ENCODE measurements at places on chromosomes 3 and 15.
A peak's percentile ranks its signal among the peaks of the same experiment; 100 is the strongest.

GRCh38 chr15:43903864-43904290 lies 77.1 kb downstream of the WDR76 start:
- DNase-seq = peak; percentile 77

- no peak for DNase-seq
Observed at GRCh38 chr3:113096188-113096892, 105.6 kb downstream of the GTPBP8 start.

- DNase-seq = no peak
Observed at GRCh38 chr15:98730860-98731711, 82.7 kb downstream of the IGF1R start.

DNA sequence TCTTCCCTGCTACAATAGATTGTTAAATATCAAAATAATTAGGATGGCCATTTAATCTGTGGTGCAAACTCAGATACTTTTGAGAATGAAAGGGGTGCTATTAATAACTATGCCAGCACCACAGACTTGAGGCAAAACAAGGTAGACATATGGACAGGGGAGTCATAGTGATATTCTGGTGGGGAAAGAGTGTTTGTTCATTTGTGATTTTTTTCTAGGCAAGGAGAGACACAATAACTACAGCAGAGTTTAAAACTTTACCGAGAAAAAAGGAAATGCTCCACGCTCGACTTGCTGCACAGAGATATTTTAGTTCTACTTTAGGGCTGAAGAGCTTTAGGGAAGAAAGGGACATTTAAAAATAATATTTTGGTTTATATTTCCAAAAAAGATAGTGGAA lies 611.2 kb upstream of the GRM7 start:
- DNase-seq = no peak

- no peak for DNase-seq
Observed at GRCh38 chr3:46236294-46237054, 5.8 kb upstream of the CCR3 start.

GRCh38 chr3:115211810-115212492 lies 64.9 kb upstream of the ZBTB20 start:
- DNase-seq = no peak

GRCh38 chr3:58044691-58045483 lies 36.7 kb downstream of the FLNB start:
- no peak for DNase-seq

DNA sequence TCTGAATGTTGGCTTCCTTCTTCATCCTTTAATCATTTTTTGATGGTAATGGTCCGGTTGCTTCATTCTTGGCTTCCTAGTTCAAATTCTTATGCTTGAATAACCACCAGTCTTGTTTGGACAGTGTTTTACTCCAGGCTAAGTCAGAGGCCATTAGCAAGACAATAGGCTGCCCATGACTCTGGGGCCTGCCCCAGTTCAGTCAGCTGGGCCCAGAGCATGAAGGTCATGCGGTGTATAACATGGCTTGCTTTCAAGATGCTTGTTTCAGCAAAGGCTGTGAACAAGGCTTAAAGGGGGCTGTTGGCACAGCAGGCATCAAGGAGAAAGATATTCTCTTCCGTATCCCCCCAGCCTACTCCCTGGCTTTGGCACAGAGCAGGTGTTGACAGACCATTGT lies 13.7 kb downstream of the TM4SF18 start:
- no peak for DNase-seq

DNA sequence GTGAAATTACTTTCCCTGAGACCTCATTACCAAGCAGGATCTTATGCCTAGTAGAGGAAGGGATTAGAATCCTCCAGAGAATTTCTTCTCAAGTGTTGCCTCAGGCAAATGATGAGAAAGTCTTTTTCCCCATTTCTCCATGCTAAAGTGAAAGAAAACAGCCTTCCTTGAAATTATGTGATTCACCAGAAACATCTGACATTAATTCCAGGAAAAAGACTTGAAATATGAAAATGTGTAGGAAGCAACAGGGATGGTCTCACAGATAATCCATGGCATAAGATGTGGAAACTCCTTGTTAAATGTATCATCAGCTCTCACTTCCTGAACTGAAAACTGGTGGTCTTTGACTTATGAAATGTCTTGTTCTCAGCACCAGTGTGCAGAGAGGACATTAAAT lies 17.9 kb upstream of the ABI3BP start:
- no peak for DNase-seq

- DNase-seq = peak; percentile 10
Observed at GRCh38 chr3:133459400-133459799, 59.5 kb downstream of the BFSP2 start.

GRCh38 chr3:43080726-43081568 lies 24.9 kb downstream of the POMGNT2 start:
- DNase-seq = no peak

DNA sequence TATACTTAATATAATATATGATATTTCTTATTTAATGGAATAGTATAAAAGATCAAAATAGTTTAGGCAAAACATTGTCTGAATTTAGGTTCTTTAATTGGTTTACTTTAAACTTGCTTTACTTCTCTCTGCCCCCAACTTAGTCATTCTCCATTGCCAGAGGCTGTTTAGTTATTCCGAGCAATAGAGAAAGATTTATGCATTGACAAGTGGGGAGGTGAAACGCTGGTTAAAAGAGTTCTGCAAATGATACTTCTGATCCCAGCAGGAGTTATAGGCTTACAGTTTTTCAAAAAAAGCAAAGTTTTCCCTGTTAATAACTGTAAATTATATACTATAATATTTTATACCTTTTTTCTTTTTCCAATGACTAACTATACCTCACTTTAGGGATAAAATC lies 145.4 kb downstream of the EPHA3 start:
- no peak for DNase-seq

DNA sequence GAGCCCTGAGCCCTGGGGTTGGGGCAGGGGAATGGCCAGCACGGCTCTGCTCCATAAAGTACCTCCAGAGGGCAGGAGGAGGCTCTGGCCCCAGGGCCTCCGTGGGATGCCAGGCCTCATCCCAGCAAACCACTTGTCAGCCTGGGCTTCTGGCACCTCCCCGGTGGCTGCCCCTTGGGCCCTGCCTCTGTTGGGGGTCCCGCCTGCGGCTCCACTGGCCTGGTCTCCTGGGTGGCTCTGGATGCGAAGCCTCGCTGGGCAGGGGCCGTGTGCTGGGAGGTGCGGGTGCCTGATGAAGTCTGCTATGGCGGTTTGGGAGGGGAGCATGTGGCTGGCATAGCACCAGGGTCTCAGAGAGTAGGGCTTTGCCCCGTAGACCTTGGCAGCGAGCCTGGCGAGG lies 37.6 kb downstream of the PLXNA1 start:
- DNase-seq = no peak

DNA sequence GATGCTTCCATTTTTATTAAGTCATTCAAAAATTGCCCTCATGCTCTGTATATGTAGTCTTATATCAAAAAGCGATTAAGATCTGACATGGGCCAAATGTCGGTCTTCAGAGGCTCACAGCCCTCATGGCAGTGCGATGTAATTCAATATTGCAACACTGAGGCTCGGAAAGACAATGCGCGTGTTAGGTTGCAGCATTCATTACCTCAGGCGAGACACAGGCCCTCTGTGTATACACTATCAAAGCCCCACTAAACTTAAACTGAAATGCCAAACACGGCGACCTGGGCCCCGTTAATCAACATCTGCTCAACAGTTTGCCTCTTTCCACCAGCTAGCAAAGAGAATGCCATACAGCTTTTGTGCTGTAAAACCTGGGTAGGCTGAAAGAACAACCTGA lies 413.4 kb downstream of the ERC2 start:
- DNase-seq = no peak

DNA sequence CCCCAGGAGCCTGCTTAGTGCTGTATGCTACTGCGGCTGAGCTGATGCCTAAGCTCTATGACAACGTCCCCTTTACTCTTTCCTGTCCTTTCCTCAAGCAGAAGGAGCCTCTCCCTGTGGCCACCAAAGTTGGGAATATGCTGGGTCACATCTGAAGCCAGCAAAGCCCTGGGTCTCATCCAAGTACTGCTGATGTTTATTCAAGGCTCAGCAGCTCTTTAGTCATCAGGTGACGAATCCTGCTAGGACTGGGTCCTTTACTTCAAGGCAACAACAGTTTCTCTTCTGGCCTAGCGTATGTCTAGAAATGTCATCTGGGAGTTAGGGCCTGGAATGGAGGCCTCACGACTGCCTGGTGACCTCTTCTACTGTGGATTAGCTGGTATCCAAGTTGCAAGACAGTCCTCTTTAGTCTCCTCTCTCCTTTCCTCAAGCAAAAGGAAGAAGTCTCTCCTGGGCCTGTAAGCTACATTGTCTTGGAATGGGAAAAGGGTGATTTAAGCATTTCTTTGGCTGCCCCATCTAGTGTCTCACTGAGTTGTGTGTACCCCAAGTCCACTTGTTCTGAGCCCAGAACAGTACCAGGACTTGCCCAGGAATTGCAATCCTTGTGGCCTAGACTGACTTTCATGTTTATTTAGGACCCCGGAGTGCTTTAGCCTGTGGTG lies 63.9 kb downstream of the TNFAIP8L3 start:
- DNase-seq = no peak

DNA sequence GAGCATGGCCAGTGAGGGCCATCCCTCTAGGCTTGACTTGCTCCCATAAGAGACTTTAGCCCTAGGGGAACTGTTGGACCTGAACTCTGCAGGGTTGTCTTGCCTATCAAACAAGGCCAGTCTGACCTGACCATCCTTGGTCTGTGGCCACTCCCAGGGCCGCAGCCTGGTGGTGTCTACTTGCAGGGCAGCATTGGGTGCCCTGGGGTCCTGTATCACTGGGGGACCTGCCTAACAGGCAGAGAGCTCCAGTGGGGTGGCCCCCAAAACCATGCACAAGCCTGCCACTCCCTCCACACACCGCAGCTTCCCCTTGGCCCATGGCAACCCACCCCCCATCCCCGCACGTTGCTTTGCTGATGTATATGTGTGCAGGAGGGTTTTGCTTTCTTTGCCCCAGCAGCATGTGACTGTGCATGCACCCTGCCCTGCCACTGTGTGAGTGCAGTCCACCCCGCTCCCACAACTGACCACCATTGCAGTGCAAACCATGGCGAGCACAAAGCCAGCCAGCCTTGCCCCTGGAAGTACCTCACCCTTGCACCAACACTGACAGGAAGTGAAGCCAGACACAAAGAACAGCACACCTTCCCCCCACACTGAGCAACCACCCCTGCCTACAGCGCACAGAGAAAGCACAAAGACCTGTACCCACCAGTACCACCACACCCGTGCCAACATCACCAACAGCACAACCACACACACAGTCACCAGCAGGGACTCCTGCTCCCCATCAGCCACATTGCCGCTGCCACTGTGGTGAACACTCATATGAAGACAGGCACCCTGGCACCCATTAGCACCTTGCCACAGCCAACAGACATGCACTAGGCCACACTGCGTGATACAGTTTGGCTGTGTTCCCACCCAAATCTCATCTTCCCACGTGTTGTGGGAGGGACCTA lies 88.8 kb downstream of the SENP7 start:
- no peak for DNase-seq

DNA sequence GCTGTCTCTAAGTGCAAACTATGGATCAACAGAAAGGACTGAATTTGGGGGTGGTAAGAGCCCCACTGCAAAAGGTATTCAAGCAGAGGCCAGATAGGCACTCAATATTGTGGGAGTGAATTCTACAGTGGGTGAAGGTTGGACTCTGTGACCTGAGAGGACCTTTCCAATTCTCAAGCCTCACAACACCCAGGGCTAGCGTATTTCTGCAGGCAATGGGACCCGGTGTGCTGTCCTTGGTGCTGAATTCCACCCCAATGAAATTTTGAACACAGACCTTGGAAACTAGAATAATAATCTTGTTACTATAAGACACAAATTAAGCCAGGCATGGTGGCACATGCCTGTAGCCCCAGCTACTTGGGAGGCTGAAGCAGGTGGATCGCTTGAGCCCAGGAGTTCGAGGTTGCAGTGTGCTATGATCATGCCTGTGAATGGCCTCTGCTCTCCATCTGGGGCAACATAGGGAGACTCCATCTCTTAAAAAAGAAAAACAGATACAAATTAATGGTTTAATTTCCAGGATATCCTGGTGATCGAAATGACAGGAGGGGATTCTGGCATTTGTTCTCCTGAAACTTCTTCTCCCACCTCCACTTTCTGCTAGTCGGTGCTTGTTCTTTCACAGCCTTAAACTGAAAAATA lies 135.4 kb downstream of the RAB11A start:
- DNase-seq = no peak

GRCh38 chr3:16759227-16759903 lies 125.4 kb upstream of the PLCL2 start:
- DNase-seq = no peak

- DNase-seq = peak; percentile 99
Observed at GRCh38 chr15:31326156-31326874, at the start of gene KLF13. Gene KLF13 (plus strand): TSS chr15:31326835. CDS start chr15:31327213, 378 bp downstream.

GRCh38 chr3:161969867-161970266 lies 473.3 kb downstream of the OTOL1 start:
- DNase-seq = no peak

DNA sequence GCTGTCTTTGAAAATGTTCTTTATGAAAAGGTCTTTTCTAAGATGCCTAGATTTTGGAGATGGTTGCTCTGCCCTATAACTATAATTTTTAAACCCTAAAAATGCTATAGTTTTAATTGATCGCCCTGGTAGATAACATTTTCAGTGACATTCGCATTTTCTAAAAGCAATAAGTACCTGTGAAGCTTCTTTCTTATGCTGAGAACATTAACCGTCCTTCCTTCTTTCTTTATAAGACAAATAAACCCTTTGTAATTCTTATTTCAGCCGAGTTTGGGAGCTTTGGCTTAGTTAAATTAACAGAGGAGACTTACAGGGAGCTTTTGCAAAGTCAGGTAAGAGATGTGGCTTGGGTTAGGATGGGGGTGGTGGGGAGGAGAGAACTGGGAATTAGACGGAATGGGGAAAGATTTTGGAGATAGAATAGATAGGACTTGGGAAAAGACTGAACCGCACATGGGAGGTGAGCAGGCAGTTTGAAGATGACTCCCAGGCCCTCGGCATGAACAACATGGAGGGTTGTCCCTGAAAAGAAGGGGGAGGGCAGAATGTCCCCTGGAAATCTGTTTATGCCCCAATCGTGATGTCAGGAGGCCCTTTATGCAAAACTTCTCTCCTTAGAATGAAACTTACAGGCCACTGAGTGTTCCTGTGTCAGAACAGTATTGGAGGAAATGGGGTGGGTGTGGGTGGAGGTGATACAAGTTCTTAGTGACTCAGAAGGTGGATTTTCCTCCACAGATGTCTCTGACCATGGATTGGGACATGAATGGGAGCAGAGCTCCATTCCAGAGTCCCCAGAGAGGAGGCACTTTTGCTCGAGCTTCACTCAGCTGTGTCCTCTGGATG lies 76.2 kb upstream of the LARS2 start:
- no peak for DNase-seq

GRCh38 chr15:55652359-55652758 lies 64.2 kb upstream of the PYGO1 start:
- DNase-seq = peak; percentile 22

Data from midbrain (tissue), 1 donor.